Type B pancreatic cell (in vitro differentiated cells): ENCODE measurements at places on chromosomes 1 and 21.

GRCh38 chr1:28282426-28283407 is 23.4 kb downstream of the SESN2 start:
- no peak for DNase-seq

- DNase-seq, result peak; percentile 58
Observed at GRCh38 chr1:25651824-25652741, 35.5 kb downstream of the MAN1C1 start.

GRCh38 chr1:24972221-24972914 is 42.3 kb upstream of the RUNX3 start:
- no peak for DNase-seq

DNA sequence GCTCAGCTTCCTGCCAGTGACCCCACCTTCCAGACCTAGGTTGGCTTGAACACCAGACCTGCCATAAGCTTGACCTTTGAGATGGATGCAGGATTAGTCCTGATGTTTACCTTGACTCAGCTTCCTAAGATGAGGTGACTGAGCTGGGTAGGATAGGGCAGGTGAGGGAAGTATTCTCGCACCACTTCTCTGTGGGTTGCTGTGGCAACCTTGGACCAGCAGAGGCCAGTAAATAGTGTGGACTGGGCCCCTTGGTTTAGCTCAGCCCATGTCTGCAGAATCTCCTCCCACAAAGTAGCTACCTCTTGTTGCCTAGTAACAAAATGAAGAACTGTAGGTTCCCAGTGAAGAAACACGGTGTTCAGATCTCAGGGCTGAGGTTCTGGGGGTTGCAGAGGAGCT is 8.4 kb downstream of the RPS6KA1 start:
- DNase-seq, result no peak

- DNase-seq, result no peak
Observed at GRCh38 chr1:111463029-111463683, 10.6 kb upstream of the C1orf162 start.

DNA sequence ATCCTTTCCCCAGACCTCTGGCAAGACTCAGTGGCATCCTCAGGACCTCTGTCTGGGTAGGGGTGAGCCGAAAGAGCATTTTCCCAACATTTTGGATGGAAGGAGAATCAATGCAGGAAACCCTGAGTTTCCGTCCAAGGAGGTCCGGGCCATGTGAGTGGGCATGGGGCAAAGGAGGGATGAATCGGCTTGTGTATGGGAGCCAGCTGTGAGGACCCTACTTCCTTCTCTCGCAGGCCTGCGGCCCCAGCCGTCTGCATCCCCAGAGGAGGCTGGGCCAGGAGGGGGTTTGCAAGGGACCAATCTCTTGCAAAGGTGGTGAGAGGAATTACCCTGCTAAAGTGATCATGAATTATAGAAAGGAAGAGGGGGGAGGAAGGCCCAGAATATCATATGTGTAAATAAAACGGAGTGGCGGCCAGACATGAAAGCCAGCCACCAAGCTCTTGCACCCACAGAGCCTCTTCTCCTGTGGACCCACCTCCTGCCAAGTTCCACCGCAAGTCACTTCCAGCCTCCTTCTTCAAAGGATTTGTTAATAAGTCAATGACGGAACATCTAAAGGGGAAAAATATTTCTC is 48.2 kb upstream of the POU3F1 start:
- DNase-seq, result no peak

GRCh38 chr1:54791880-54792522 is 9.1 kb downstream of the TTC22 start:
- no peak for DNase-seq

DNA sequence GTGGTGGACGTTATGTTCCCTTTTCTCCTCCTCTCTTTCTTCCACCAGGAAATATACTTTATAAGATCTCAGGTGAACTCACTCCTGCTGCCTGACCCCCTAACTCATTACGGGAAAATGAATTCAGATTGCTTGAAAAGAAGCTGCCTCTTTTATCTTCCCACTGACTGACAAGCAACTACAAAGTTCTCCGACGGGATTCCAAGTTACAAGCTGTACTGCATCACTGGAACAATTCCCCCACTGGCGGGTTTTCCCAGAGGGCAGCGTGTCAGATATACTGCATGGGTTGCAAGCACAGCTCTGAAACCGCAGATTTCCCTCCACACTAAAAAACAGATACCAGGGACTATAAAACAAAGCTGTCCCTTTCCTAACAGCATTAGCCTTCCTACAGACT is 390.6 kb downstream of the KCTD3 start:
- no peak for DNase-seq

- DNase-seq, result no peak
Observed at GRCh38 chr1:174768949-174769348, 230.8 kb upstream of the CACYBP start.

DNA sequence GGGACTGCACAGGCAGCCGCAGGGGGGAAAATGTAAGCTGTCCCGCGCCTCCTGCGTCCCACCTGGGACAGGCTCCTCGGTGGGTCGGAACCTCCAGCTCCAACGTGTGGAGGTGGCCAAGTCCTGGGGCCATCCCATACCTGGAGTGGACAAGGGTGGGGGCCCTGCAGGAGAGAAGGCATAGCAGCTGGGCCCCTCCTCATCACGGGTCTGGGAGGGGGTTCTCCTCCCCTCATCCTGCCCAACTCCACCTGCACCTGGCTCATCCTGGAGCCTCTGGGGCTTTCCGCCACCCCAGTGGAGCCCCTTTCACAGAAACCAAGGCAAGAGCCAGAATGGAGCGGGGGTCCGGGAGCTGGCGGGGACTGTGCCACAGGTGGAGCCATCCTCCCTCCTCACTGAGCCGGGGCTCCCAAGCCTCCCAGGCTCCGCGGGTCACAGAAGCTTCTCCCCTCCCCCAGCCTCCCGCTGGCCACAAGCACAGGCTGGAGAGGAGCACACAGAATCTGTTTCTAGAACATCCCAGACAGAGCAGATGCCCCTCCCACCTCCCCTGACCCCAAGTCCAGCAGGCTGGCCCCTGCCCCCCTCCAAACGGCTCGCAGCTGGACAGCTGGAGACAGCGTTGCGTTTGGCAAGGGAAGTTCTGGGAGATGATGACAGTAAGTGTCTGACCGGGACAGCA is 65.8 kb downstream of the MEGF6 start:
- DNase-seq, result no peak

- no peak for DNase-seq
Observed at GRCh38 chr1:46394872-46395465, 852 bp downstream of the FAAH start.

GRCh38 chr1:60265560-60266535 is 192.3 kb upstream of the C1orf87 start:
- no peak for DNase-seq

- DNase-seq, result no peak
Observed at GRCh38 chr1:158053276-158053675, 59.8 kb downstream of the KIRREL1 start.

GRCh38 chr1:17350083-17350482 is 21.9 kb upstream of the PADI6 start:
- DNase-seq, result no peak

- no peak for DNase-seq
Observed at GRCh38 chr1:67696708-67697107, 11.7 kb downstream of the GADD45A start.

DNA sequence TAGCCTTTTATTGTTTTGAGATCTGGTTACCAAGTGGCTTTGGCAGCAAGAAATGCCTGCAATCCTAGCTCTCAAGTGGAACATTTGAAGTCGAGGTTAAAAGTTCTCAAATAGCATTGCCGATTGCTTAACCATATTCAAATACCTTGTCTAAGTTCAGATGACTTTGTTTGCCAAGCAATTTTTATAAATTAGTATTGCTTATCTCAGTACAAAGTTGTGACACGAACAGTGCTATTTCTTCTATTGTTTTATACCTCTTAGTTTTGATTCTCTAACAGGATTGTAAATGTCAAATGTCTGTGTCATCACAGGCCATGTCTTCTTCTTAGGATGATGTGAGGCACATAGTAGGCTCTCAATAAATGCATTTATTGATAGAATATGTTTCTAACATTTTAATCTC is 633.3 kb downstream of the PTPRC start:
- DNase-seq, result no peak

- DNase-seq, result no peak
Observed at GRCh38 chr1:160204526-160205241, 500 bp upstream of the PEA15 start.

DNA sequence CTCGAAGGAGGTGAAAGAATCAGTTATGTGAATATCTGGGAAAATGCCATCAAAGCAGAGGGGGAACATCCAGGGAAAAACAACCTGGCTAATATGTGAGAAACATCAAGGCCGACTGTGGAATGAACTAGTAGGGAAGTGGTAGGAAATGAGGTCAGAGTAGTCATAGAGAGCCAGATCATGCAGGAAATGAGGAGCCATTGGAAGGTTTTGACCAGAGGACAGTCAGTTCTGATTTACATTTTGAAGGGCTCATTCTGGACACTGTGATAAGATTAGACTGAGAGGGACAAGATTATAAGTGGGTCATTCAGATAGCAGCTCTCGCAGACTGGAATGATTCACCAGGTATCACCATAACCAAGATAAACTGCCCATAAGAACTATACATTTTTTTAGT is 63.7 kb downstream of the SYT14 start:
- DNase-seq, result no peak
